Daoy (cell line): ENCODE measurements at places on chromosomes 1 and 21. TPM values are rescaled to one million over a fixed set of nuclear protein-coding genes. Genes with fewer than 3 reads are reported as not detected.

DNA sequence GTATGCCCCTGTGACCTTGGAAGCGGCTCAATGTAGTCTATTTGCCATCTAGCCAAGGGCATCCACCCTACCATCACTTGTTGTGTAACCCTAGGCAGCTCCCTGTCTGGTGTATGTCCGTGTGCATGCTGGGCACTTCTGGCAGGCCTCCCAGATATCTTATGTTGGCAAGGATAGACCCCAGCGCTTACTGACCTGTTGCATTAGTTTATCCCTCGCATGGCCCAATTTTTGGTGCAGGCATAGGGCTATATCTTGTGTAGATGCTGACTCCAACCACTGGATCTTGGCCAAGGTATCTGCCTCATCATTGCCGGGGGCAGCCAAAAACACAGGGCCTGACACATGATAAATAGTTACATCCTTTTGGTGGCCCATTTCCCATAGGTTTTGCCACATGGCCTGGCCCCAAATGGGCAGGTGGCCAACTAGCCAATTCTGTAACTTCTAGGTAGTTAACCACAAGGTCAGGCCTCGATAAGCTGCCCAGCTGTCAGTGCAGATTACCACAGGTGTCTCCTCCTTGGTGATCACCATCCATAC is 14.0 kb upstream of the TBX19 start:
- peak; percentile 27 for DNase-seq

GRCh38 chr1:43546388-43547100 is 15.9 kb downstream of the PTPRF start:
- no peak for DNase-seq

- DNase-seq = no peak
Observed at GRCh38 chr1:78672428-78672827, 22.8 kb downstream of the IFI44 start.

DNA sequence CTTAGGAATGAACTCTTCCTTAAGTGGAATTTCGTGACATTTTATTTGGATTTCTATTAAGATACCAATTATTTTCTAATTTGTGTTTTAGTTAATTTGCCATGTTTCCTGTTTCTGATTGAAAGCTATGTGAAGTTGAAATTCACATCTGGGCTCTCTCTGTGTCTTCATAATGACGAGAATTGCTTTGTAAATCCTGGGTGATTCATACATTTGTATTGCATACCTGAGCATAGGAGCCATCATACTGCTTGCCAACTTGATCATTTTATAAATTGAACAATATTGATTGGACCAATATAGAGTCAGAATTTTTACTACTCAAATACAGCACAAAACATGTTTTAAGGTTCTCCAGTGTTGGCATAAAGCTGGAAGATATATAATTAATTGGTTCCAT is 817.9 kb downstream of the BRINP3 start:
- DNase-seq = no peak

Gene HSD3B1
- total RNA-seq = not detected in 2 replicates

GRCh38 chr1:225694151-225694603 is 41.3 kb upstream of the ENAH start:
- DNase-seq = peak; percentile 71

- DNase-seq = peak; percentile 67
Observed at GRCh38 chr1:18949686-18950400, 6.6 kb downstream of the IFFO2 start.

Gene LRRC53
- not detected in 2 replicates for total RNA-seq

GRCh38 chr1:192555399-192555798 is 20.2 kb upstream of the RGS1 start:
- no peak for DNase-seq

DNA sequence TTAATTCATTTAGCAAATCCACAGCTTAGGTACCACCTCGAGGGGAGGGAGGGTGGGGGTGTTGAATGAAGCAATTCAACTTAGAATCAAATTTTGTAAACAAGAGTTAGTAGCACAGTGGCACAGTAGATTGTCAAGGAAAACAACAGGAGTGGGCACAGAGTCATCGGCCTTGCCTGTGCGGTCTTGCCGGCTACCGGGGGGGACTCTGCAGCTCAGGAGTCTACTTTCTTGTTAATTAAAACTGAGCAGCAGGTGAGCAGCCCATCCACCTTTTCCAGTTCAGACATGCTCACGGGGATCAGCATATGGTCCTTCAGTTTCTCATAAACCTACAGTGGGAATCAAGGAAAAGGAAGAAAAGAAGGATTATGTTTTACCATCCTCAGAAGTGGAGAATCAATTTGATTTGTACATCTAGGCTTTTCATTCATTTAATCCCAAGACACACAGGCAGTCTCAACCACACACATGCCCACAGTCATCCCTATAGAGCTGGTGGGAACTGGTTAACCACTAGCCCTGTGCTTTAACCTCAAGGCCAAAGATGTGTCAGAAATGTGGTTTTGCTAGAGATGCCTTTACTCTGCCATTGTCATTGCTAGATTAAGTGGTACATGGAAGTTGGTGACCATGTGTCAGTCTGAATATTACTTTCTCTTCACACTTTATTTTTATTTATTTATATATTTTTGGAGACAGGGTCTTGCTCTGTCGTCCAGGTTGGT is 45.0 kb upstream of the BCL10 start:
- peak; percentile 92 for DNase-seq

DNA sequence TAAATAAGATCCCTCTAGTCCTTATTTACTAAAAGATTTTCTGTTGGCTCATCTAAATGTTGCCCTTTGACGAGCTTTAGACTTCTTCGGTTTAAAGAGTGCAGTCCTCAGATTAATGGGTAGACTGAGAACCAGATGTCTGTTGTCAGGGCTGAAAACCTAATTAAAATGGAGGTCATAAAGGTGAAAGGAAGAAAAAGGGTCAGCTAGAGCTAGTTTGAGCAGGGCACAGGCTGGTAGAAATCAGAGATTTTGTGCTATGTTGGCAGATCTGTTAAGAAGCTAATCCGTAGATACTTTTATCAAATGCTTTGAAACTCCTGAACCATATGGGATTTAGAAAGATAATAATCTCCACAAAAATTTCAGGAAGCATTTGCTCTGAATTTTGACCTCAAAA is 959.0 kb downstream of the PLA2G4A start:
- DNase-seq = no peak

DNA sequence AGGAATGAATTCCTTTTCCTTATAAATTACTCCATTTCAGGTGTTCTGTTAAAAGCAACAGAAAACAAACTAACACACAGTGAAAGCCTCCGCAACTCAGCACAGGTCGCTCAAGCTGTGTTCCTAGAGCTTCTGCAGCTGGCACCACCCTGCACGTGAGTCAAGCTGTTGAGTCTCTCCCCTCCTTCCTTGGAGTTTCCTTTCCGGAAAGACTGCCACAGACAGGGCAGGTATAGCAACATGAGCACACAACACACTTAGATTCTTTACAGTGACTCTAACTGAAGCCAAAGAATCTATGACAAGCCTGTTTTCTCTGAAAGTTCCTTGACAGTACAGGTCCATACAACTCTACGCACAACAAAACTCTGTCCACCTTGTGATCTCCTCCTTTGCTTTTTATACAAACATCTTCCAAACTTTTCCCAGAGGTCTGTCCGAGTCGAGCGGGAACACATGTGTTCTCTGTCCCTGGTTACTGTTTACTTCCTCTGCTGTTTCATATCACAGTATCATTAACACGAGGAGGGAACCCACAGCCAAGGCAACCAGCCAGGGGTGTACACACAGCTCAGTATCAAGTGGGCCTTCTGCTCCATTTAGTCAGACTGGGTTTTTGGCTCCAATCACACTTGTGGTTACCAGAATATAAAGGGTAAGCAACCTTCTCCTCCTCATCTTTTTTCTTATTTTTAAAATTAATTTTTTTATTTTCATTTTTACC is 38.7 kb upstream of the DESI2 start:
- DNase-seq = no peak

DNA sequence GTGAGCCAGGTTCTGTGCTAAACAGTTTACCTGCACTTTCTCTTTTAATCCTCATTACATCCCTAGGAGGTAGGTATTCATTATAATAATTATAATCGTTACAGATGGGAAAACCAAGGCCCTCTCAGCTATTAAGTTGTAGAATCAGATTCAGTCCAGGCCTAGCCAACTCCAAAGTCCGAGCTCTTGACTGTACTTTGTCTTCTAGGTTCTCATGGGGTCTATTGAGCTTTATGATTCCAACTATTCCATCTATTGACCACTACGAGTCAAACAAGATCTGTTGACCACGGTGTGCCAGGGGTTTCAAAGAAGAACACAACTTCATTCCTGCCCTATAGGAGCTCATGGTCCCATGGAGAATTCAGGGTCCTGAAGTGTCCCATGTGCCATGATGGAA is 2.0 kb downstream of the IFNLR1 start:
- no peak for DNase-seq

GRCh38 chr1:171280599-171280998 is 32.3 kb downstream of the FMO1 start:
- no peak for DNase-seq

DNA sequence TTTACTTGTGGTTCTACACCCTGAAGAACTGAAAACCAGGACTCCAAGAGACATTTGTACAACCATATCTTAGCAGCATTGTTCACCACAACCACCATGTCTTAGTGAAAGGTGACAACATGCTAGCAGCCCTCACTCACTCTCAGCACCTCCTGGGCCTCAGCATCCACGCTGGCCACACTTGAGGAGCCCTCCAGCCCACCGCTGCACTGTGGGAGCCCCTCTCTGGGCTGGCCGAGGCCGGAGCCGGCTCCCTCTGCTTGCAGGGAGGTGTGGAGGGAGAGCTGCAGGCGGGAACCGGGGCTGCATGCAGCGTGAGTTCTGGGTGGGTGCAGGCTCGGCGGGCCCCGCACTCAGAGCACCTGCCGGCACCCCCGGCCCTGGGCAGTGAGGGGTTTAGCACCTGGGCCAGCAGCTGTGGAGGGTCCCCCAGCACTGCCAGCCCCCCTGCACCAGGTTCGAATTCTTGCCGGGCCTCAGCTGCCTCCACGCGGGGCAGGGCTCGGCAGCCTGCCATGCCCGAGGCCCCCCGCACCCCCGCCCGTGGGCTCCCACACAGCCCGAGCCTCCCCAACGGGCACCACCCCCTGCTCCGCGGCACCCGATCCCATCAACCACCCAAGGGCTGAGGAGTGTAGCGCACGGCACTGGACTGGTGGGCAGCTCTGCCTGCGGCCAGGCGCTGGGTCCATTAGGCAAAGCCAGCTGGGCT is 9.2 kb downstream of the C1orf159 start:
- DNase-seq = no peak

Gene S100A3
- 9.0 and 12.2 TPM in 2 replicates for total RNA-seq

Gene EEIG2
- 13.4 and 14.2 TPM in 2 replicates for total RNA-seq

DNA sequence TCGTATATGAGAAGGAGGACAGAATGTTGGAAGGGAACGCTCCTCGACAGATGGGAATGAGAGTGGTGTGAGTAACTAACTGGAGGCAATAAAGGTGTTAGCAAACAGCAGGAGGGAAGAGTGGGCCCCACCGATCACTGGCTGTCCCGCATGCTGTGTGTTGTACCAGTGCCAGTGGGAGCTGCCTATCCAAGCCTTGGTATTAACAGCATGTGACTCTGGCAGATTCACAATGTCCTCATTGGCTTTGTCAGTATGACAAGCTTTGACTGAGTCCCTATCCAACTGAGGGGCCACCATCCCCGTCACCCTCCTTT is 188.3 kb downstream of the NRIP1 start:
- DNase-seq = peak; percentile 24

DNA sequence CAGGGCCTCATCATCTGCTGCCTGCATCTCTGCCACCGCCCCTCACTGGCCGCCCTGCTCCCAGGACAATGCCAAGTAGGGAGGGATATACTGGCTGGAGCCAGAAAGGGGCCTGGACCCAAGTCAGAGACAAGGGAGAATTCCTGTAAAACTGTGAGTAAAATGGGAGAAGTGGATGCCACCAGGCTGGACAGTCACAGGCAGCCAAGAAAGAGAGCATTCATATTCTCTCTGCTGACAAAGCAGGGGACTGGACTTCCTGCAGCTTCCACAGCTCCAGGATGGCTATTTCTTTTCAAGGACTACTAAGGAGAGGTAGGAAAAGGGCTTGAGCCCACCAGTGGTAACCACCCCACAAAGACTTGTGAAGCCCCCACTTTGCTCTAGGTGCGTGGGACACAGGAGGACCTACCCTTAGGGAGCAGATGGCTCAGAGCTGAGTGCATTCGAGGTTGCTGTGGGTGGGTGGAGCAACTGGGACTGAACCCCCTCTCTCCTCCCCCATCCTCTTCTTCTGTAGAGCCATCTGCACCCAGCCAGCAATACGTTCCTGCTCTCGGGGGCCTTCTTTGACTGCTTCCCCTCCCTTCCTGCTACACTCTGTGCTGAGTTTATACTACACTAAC is 57.5 kb downstream of the GLIS1 start:
- no peak for DNase-seq

GRCh38 chr21:14591882-14592281 is 45.8 kb upstream of the SAMSN1 start:
- no peak for DNase-seq

DNA sequence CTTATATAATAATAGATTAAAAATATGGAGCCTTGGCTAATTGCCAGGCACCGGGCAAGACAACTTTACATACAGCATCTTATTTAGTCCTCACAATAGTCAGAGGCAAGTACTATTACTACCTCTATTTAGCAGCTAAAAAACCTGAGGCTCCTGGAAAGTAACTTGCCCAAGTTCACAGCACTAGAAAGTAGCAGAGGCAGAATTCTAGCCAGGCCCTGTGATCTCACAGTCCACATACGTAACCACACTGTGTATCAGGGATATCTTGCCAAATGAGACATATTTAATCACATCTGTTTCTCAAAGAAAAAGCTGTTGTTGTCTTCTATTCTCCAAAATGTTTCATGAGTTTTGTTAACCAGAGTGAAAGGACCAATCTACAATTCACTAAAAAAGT is 378.5 kb downstream of the PLPP3 start:
- no peak for DNase-seq

GRCh38 chr1:179923029-179923428 is 31.6 kb upstream of the CEP350 start:
- no peak for DNase-seq

- DNase-seq = no peak
Observed at GRCh38 chr21:14844001-14844400, 220.8 kb downstream of the NRIP1 start.

DNA sequence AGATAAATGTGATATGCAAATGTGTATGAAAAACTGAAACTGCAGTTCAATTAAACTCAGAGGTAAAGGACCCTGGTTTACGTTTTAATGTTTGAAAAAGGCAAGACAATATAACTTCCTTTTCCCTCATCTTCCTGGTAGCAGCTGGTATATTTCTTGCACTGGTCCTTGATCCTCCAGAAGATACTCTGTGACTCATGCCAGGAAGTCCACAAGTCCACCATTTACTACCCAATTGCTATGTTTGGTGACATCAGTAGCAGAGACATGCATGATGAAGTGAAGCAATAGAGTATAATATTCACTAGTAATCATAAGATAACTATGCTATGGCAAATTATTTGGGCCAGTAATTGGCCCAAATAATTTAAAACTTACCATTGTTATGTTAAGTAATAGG is 774.5 kb upstream of the NEGR1 start:
- no peak for DNase-seq

GRCh38 chr21:38567335-38567969 is 69.2 kb upstream of the ERG start:
- DNase-seq = peak; percentile 79

- DNase-seq = peak; percentile 96
Observed at GRCh38 chr1:23528250-23528978, 2.6 kb downstream of the E2F2 start.
